ENCODE measurements at places on chromosomes 5 and 9.
A peak's percentile ranks its signal among the peaks of the same experiment; 100 is the strongest.

- no peak for DNase-seq
Observed at GRCh38 chr5:128228008-128228407, 144.4 kb downstream of the SLC12A2 start.

GRCh38 chr5:126355940-126356339, 67.3 kb upstream of the GRAMD2B start:
- no peak for DNase-seq

DNA sequence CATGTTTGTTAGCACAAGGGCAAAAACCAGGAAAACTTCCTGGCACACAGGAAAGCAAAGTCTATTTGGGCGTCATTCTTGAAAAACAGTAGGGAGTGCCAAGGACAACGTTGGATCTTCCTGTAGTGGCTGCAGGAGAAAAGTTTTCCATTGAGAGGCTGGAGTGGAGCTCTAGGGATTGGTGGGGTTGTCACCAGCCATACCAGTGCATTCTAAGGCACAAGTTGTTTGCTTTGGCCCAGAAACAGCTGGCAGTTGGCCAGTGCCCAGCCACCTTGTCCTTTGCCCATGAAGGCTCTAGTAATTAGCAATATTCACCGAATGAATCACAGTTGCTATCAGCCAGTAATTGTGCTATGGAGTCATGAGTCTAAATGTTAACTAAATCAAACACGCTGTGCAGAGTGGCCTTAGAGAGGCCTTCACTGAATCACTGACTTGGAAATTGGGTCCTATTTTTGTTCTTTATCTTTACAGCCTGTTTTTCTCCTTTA, 26.4 kb downstream of the TNFSF15 start:
- no peak for DNase-seq

GRCh38 chr9:129463477-129463876, 157.4 kb downstream of the C9orf50 start:
- no peak for DNase-seq

- peak; percentile 13 for DNase-seq
Observed at GRCh38 chr9:75238311-75238976, 150.1 kb downstream of the OSTF1 start.

DNA sequence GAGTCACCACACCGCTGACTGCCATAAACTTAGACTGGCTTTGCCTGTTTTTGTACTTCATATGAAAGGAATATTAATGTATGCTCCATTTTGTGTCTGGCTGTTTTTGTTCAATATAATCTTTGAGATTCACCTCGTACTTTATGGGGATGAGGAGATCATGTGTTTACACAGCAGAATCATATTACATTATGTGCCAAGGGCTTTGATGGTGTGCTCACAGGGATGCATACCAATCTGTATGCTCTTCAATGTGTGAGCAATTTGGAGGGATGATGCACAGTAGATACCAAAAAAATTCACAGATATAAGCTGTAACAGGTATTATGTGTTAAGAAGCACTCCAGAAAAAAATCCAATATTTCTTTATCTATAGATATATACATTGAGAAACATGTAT, 113.7 kb downstream of the GABRB2 start:
- DNase-seq, result no peak

- DNase-seq, result no peak
Observed at GRCh38 chr9:89969156-89969675, 364.4 kb downstream of the GADD45G start.

GRCh38 chr9:132439153-132439552, 29.1 kb downstream of the CFAP77 start:
- no peak for DNase-seq

GRCh38 chr5:161925960-161926359, 78.0 kb downstream of the GABRA1 start:
- DNase-seq, result no peak

GRCh38 chr5:52915176-52915875, 73.8 kb upstream of the ITGA2 start:
- peak; percentile 2 for DNase-seq

GRCh38 chr5:122880749-122881148, 35.3 kb downstream of the SNX24 start:
- DNase-seq, result no peak

- DNase-seq, result no peak
Observed at GRCh38 chr5:131628990-131629389, 6.0 kb downstream of the RAPGEF6 start.

- DNase-seq, result no peak
Observed at GRCh38 chr5:57532513-57533497, 50.2 kb upstream of the ACTBL2 start.

DNA sequence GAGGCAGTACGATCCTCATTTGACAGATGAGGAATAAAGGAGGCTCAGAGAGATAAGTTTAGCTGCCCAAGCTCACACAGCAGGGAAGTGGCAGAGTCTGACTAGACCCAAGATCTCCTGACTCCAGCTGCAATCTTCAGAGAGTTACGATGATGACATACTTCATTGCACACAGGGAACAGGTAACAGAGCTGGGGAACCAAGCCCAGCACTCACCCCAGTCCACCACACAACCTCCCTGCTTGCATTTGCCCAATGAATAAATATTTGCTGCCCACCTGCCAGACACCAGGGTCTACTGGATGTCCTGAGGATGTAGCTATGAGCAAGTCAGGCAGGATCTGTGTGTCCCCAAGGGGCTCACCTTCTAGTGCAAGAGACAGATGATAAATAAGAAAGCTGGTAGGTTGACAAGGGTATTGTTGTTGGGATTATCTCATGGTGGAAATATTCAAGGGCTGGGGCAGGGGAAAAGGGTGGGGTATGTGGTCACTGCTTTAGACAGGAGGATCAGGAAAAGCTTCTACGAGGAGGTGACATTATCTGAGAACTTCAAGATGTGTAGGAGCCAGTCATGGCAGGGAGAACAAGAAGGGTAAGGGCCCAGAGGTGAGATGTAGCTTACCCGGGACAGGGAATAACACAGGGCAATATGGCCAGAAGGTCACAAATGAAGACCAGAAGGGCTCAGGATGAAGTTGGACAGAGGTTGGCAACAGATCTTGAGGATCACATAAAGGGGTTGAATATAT, 28.6 kb upstream of the CPEB4 start:
- DNase-seq, result no peak

DNA sequence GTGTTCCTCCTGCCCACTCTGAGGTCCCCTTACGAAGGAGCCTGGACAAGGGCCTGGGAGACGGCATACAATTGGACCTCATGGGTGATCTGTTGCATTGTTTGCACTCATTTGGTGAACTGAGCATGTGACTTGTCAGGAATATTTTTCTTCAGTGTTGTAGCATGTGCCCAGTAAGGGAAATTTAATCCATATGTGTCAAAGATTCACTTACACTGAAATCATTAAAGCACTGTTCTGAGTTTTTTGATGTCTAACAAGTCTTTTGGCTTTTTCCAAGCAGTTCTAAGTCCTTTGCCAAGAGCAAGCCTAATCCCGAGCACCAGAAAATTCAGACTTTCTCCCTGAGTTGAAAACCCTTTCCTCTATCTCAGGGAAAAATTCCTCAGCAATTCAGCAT, 61.6 kb upstream of the RPS23 start:
- no peak for DNase-seq

Measured in NCI-H1048 (cell line).